PC-3 (cell line): ENCODE measurements at places on chromosomes 6 and 20.

DNA sequence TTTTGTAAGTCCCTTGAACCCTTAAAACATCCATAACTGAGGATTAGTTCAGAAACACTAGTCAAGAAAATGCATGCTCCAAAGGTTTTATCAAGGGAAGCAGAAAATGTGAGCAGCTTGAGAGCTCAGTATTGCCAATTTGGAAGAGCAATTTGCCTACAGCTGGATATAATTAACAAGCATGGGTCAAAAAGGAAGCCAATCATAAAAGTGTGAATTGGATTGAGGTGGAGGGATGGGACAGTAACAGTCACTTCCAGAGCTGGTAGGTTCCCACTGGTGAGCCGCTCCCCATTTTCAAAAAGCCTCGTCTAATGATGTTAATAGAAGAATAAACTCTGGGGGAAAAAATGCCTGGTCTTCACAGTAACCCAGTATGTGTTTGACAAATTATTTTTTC, 5.0 kb upstream of the PTPRK start:
- no peak for DNase-seq

GRCh38 chr6:25388776-25389175, 109.6 kb downstream of the CARMIL1 start:
- DNase-seq = no peak

DNA sequence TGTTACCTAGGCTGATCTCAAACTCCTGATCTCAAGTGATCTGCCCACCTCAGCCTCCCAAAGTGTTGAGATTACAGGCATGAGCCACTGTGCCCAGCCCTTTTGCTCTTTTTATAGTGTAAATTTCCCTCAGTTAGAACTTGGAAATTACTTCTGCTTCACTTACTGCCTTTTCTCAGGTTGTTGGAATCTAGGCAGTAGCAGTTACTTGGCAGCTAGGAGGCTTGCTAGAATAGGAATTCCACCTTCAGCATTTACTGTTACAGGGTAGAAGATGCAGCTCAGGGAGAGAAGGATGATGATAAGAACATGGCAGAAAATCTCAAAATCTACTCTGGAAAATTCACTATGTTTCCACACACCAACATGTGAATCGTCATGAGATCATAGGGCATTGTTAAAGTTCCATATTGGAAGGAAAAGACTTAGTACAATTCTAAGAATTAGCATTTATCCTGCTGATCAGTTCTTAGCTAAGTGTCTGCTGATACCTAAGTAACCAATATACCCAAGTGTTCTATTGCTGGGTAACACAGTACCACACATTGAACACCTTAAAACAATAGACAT, 182.2 kb downstream of the SLC16A10 start:
- peak; percentile 9 for DNase-seq

DNA sequence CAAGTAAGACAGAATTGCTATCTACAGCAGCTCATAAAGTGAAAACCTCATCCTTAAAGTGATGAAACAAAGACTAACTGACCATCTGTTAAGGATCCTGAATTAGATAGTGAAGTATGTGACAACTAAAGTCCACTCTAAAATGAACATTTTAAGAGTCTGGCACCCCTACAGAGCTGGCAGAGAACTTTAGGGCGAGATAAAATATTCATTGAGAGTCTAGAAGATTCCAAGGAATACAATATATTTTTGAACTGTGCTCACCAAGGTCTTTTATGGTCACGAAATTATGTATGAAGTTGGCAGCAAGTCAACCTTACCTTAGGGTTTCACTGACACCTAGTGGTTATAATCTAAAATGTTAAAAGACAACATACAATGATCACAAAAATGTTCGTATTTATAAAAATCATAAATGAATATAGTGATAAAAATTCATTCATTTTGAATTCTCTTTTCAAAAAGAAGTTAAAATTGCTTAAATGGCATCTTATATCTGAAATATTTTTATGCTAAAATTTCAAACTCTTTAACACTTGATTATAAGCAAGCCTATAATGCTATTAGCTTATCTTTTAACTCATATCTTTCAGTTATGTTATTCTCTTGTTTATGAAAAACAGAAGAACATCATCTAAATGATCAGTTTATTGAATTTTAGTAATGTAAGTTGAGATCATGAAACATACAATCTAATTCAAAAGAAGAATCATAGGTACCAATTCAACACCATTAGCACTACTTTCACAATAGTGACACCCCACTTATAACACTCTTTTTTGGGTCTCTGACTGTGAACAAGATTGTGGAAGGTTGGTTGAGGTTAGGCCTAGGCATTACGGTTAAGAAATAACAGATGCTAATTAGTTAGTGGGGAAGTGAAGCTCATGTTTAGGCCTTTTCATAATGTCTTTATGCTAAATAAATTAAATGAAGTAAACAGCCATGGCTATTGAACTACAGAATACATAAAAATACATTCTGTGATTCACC, 27.5 kb downstream of the RSPH3 start:
- DNase-seq = peak; percentile 75
